ENCODE measurements at places on chromosomes 4 and X.

DNA sequence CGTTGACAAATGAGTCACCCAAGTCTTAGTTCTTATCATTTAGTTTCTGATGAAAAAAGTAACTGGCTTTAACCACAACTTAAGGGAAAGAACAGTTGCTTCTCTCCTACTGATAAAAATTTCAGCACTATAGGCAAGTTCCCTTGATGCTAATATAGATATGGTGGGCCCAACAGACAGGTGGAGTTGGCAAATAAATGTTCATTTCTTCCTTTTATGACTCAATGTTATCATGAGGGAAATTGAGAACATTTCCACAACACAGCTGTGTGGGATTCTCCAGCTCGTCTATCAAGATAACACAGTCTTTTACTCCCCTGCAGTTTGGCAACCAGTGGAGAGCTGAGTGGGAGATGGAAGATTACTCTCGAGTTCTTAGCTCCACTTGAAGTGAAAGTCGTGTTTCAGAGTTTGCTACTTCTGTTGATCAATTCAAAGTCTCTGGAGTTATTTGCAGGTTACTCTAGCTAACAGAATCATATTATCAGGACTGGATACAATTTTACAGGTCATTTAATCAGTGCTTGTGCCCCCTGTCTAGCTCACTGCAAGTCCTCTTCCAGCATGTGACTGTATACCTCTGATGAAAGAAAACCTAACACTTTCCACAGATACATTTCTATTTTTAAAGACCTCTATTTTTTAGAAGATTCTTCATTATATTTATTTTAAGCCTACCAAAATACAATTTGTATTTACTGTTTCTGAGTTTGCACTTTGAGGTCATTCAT lies 270.6 kb upstream of the GK2 start:
- DNase-seq = no peak

DNA sequence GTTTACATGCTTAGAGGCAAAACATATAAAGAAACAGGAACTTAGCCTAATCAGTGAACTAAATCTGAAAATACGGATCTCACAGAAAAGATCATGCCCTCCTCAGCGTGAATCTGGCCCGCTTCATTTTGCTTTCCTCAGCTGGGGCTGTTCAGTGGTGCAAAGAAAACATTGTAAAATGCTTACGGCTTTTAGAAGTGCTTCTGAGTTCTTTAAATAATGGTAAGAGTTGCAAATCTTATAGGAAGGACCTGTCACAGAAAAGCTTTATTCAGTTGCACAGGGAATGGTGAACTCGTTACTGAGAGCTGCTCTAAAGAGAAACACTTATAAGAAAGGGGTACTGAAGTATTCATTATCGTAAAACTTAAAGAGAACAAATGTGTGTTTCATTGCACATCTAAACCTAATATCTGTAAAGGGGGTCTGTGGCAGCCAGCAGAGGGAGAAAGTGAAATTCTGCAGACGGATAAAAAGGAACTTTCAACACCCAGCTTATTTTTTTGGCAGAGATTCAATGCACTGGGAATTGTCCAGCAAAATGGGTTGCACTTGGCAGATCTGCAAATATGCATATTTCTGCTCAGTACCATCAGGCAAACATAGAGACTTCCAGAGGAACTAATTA lies 139.2 kb upstream of the ANK2 start:
- no peak for DNase-seq

DNA sequence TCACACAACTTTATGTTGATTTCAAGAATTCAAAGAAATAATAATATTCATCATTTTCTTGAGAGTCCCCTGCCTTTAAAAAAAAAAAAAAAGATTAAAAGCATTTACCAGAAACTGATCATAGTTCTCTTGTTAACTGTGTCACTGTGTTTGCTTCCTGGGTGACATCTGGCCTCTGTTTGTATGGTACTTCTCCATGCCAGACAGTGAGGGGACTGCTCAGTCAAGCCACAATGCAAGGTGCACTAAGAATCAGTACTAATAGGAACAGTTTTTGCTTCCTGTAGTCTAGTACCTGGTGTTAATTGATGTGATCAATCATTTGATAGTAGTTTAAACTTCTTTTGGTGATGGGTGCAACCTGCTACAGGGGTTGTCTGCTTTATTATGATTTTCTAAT lies 77.5 kb downstream of the PHOX2B start:
- DNase-seq = no peak

- DNase-seq = no peak
Observed at GRCh38 chrX:2342874-2343273, 157.9 kb downstream of the DHRSX start.

DNA sequence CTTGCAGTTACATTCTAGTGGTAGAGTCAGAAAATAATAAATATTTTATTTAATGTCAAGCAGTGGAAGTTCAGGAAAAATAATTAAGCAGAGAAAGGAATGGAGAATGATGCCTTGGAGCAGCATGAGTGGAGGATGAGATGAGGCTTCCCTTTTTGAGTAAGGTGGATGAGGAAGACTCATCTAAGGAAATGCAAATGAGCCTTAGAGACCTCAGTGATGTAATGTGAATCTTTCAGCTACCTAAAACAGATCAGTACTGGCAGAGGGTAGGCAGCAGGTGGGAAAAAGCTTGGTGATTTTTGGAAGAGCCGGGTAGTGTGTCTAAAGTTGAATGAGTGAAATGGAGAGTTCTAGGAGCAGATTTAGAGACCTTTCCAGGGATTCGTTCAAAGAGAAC lies 118.2 kb downstream of the GRID2 start:
- DNase-seq = no peak

DNA sequence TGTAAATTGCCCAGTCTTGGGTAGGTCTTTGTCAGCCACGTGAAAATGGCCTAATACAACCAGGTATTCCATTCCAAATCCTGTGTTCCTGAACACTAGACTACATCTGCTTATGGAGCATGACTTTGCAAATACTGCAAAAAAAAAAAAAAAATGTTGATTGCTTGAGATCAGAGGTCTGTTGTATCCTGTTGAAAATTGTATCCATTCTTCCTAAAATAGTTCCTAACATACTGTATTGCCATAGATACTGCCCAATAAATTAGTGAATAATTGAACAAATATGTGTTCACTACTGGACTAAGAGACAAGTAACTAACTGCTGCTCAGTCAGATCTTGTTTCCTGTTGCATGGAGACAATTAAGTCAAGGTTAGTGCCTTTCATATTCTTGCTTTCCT lies 164.3 kb upstream of the PABPC4L start:
- no peak for DNase-seq

- DNase-seq = no peak
Observed at GRCh38 chr4:127975121-127975770, 10.0 kb downstream of the ABHD18 start.

GRCh38 chrX:139692506-139692849 lies 15.5 kb downstream of the MCF2 start:
- DNase-seq = no peak

GRCh38 chr4:76256032-76256431 lies 4.5 kb downstream of the FAM47E start:
- DNase-seq = no peak

- no peak for DNase-seq
Observed at GRCh38 chrX:35040871-35041270, 98.3 kb downstream of the FAM47B start.

DNA sequence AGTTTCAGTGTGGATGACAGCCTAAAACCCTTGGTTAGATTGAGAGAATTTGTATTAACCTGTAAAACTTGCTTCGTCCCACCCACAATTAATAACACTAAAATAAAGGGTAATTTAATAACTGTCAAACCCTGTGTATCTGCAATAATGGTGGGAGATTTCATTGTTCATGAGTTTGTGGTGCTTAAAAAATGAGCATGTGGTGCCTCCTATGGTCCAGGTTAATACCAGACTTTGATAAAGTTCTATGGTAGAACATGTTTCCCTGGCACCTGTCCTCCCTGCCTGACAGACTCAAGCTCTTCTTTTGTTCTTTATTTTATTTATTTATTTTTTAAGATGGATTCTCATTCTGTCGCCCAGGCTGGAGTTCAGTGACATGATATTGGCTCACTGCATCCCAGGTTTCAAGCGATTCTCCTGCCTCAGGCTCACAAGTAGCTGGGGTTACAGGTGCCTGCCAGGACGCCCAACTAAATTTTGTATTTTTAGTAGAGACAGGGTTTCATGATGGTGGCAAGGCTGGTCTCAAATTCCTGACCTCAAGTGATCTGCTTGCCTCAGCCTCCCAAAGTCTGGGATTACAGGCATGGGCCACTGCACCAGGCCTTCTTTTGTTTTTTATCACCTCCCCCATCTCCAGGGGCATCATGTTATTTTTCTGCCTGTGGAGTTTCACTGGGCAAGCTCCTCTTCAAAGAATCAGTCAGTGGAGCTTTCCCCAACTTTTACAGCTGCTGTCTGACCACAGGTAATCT lies 289.2 kb downstream of the NR3C2 start:
- no peak for DNase-seq

- DNase-seq = no peak
Observed at GRCh38 chr4:8610858-8611616, 18.5 kb downstream of the CPZ start.

DNA sequence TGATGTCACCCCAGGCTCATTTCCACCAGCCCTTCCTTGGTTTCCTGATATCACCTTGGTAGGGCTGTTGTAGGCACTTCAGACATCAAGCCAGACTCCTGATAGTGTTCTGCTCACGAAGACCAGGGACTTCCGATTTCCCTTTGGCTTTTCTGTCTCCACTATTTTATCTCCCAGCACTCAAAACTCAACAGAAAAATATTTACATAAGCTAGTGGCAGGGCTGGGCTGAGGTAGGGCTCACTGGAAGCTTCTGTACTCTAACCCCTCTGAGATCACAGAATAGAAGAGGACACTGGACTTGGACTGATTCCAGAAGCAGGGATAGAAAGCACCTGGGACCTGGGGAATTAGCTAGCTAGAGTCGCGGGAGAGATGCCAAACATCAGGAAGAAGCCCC lies 34.4 kb upstream of the EFNB1 start:
- no peak for DNase-seq

- no peak for DNase-seq
Observed at GRCh38 chrX:6568031-6568430, 33.1 kb upstream of the VCX3A start.
